ENCODE measurements at places on chromosomes 1 and 21.

DNA sequence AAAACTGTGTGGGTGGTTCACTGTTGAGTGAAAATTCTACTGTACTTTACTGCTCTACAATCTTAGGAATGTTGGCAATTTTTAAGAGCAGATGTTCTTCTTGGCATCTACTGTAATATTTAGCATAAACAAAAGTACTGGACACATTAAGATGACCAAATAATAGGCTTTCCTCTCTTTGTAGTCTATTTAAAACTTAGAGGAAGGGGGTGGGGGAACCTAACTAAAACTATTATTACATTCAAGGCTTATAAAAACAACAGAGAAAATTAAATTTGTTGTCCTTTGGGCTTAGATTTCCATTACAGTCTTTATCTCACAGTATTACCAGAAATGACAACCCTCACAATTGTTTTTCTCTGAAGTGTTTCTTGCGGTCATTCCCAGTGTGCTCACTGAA is 181.2 kb downstream of the PLPPR4 start:
- no peak for DNase-seq

DNA sequence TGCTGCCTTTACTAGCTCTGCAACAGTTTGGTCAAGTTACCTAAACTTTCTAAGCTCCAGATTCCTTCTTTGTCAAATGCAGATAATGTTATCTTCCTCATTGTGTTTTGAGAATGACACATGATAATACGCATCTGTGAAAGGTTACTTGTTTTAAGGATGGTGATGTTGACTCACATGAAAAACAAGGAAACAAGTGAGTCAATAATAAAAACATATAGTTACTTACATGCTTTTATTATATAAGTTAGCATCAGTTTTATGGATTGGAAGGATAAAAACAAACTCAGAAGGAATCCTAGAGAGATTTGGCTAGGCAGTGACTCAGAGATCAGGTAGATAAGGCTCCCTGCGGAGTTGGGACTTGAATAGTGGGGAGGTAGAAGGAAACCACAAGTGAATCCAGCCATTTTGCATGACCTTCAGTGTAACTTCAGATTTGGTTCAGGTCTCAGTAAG is 144.6 kb downstream of the LMO4 start:
- DNase-seq: no peak

DNA sequence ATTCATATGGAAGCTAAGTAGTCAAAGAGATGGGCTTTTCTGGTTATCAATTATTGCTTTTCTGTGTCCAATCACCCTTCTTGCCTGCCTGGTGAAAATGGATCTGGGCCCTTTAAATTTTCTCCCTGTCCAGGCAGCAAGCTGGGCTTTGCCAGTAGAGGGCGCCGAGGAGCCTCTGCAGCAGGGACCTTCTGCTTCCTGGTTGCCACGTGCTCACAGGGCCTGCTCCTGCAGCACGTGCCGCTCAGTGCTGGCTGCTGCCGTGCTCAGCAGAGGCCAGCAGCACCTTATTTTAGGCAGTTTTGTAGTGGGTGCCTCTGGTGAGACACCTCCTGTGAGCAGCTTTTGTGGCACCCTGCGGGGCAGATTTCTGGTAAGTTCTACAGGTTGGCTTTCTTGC is 4.0 kb downstream of the ACTL8 start:
- no peak for DNase-seq

GRCh38 chr1:210428696-210429095 is 100.0 kb downstream of the HHAT start:
- peak; percentile 85 for DNase-seq

DNA sequence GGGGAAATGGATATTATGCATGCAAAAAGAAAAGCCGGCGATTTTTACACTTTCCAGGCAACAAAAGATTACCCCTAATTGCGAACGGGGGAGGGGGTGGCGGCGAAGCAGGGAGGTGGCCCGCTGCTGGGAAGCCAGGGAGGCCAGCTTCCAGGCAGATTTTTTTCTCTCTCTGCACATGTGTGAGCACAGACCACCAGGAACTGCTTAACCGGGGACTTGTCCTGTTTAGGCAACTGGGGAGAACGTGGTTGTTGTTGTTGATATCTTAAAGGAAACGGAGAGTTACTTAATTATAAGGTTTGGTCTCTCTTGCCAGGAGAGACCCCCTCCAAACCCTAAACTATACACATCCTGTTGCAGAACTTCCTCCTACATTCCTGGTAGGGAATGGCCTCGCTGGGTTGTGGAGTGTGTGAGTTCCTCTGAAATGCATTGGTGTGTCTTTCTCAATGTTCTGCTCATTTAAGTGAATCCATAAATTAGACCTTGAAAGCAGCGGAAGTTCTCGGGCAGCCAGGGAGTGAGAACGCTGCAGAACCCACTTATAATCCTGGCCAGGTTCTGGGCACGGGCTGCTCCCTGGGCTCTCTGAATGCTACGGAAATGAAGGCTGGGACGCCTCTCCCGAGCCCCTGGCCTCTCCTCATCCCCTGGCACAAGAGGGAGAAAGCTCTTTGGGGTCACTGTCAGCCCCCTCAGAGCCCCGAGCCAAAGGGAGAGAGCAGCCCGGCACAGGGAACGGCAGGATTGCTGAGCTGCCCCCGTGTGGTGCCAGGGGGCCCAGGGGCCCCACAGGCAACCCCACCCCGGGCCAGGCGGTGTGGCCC is 250.0 kb downstream of the FOXD2 start:
- no peak for DNase-seq

- DNase-seq: no peak
These were observed 2.8 kb downstream of the SKI start for GRCh38 chr1:2230781-2231531.

GRCh38 chr1:202376247-202376646 is 27.7 kb downstream of the PPP1R12B start:
- no peak for DNase-seq

- no peak for DNase-seq
These were observed 730.0 kb upstream of the B3GALT2 start for GRCh38 chr1:193916452-193916851.

DNA sequence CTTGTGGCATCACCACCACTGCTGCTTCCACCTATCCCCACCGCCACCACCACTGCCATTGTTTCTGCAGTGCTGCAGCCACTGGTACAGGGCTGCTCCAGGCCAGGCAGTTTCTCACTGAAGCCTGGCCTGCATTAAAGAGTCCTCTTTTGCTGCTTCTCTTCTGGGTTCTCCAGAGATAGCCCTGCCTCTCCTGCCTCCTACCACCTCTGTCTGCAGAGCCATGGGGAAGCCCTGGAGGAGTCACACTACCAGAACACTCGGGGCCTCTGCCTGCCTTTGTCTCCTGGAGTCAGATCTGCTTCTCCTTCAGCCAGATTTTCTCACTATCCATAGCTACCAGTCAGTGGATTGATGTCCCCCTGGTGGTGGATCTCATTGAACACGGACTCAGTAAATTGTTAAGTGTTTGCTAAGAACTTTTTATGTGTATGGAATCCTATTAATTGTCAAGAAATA is 37.7 kb upstream of the DDAH1 start:
- no peak for DNase-seq

DNA sequence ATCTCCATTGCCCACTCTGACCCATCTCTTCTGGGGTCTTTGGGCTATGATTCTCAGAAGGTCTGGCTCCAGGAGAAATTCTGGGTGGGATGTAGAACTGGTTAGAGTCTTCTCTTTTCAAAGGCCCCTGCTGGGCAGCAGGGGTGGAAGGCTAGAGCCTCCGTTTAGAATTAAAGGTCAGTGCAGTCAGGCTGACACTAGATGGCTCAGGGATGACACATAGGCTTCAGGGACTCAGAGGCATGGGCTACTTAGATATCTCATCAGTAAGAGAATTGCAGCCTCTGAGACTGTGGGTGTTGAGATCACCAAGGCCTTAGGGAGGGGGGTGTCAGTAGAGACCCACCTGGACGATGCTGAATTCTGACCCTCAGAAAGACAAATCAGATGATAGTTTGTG is 12.6 kb upstream of the PPM1J start:
- peak; percentile 48 for DNase-seq

GRCh38 chr1:30765556-30766434 is 8.2 kb upstream of the LAPTM5 start:
- DNase-seq: no peak

Data from RCC 7860 (cell line).